ENCODE measurements at places on chromosomes 1 and 21. TPM values are rescaled to one million over a fixed set of nuclear protein-coding genes. Genes with fewer than 3 reads are reported as not detected.

ITSN1 gene
- total RNA-seq, result 4.0 TPM

SPRR1B gene
- total RNA-seq, result not detected

SPRR2D gene
- not detected for total RNA-seq

DESI2 gene
- total RNA-seq, result 26.9 TPM

CLCA1 gene
- total RNA-seq, result not detected
